ENCODE measurements at places on chromosomes 6 and 20.

- DNase-seq = peak; percentile 6
These were observed 3.3 kb downstream of the MAPRE1 start for GRCh38 chr20:32823078-32823477.

DNA sequence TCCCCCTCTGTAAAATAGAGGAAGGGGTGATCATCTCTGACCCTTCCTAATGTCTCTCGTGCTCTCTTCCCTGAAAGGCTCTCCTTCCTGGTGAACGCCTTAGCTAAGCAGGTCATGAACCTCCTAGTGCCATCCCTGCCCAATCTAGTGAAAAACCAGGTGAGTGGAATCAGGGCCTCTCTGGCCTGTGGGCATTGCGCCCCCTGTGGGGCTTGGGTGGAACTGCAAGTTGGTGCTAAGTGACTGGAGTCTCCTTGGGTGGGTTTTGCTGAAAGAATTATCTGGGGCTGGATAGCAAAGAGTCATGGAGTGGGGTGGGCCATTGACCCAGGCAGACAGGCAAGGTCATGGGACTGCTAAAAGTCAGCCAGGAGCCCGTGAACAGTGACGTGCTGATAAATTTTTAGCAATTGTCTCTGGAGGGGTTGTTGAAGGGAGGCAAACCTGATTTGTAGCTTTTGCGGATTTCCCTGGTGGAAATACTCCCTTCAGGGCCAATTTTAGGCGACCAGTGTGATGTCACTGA is 8.9 kb downstream of the BPIFB1 start:
- peak; percentile 56 for DNase-seq

GRCh38 chr6:70380252-70380651 is 33.1 kb upstream of the FAM135A start:
- no peak for DNase-seq

DNA sequence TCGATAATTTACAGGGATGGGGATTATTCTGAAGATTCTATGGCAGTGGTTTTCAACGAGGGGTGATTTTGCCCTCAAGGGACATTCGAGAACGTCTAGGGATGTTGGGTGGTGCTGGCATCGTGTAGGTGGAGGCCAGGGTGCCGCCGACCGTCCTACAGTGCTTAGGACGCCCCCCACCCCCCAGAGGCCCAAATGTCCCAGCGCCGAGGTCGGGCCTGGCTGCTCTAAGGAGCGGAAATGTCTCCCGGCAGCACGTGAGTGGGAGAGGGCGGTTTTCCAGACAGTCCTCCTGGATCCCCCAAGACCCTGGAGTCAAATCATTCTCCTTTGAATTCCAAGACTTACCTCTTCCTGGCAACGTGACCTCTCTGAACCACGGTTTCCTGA is 101.9 kb downstream of the CDH4 start:
- DNase-seq = no peak

DNA sequence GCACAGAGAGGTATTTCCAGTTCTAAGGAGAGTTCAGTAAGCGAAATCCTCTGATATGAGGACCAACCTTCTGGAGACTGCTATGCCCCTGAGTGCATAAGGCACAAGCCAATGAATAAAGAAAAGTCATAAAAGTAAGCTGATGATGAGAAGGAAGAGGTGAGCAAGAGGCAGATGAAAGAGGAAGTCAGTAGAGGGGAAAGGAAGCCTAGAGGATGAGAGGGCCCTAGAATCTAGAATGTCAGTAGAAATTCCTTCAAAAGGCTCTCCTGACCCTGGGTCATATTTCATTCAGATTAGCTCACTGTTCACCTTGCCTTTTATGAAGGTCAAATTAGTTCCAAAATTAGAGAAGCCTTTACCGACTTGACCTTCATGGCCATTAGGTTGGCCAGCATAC is 209.2 kb downstream of the CD83 start:
- DNase-seq = no peak

DNA sequence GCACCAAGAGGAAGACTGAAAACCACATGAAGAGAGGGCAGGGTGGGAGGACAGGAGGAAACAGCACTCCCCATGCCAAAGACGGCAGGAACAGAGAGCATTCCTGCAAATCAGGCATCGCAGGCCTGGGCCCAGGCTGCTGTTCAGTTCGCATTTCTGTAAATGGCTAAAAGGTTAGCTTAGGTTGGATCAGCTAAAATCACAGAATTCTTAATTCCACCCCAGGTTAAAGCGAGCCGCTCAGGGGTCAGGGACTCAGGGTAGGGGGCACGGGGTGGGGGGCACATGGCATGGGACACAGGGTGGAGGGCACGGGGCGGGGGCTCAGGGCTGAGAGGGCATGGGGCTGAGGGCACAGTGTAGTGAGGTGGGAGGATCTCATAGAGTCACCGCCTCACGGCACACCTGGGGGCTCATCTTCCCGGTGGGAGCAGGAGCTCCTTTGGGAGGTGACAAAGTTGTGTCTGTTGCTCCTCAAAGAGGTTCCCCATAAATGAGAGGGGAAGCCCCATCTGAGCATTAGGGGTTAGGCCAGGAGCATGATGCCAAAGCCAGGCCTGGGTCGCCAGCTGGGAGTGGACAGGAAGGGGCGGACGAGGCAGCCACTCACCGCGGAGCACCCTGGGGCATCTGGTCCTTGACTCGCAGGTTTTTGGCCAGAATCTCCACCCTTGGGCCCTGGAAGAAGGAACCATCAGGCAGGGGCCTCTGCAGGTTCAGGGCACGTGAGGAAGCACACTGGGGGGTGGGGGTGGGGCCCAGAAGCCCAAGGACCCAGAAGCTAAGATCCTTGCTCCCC is 200.7 kb downstream of the PREX1 start:
- no peak for DNase-seq

DNA sequence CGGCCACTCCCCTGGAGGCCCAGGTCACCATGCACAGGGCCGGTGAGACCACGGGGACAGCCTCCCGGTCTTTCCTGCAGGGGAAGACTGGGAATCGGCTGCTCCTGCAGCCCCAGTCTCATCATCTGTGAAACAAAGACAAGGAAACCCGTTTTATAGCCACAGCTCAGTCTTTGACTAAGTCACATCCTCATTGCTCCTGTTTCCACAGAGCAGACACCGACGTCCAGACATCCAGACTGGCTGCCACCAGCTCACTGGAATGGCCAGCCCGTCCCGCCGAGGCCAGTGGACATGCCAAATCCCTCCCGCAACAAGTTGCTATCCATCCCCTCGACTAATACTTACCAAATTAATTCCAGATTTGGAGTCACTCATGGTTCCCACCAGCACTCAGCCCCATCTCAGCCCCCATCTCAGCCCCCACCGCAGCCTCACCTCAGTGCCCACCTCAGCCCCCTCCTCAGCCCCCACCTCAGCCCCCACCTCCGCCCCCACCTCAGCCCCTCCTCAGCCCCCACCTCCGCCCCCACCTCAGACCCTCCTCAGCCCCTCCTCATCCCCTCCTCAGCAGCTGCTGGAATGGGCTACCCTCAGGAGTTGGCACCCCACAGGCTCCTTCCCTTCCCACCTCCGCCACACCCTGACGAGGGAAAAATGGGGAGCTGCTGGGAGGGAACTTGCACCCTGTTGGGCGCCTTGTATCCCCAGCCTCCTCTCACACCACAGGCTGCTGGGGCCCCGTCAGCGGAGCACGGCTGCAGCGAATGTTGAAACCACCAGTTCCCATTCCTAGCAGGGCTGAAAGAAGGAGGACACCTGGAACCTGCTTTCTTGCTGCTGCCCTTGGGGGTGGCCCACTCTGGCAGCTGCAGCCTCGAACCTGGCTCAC is 48.7 kb downstream of the YTHDF1 start:
- no peak for DNase-seq

DNA sequence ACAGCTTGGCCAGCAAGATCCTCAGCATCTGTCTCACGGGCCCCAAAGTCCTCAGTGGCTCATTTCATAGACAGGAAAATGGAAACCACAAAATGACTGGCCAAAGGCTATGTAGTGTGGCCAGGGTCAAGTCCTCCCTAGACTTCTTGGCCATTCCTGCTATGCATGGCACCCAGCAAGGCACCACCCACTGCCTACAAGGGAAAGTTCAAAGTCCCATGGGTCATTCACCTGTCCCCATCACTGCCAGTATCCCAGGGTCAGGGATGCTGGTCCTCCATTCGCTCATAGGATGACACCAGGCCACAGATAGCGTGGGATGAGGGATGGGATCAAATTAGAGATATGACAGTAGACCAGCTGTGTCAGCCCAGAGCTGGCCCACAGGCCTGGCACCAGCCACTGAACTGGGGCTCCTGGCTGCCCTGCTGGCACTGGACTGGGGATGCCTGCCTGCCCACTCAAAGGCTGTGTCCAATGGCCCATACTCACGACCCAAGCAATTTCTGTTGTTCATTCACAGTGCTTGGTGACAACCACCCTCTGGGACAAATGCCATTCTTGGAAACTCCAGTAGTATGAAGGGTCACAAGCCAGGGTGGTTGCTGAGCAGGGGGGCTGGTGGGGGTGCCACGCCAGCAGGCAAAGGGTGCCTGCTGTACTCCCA is 11.6 kb downstream of the ADISSP start:
- no peak for DNase-seq

GRCh38 chr20:53402233-53403005 is 191.2 kb downstream of the ZNF217 start:
- no peak for DNase-seq

DNA sequence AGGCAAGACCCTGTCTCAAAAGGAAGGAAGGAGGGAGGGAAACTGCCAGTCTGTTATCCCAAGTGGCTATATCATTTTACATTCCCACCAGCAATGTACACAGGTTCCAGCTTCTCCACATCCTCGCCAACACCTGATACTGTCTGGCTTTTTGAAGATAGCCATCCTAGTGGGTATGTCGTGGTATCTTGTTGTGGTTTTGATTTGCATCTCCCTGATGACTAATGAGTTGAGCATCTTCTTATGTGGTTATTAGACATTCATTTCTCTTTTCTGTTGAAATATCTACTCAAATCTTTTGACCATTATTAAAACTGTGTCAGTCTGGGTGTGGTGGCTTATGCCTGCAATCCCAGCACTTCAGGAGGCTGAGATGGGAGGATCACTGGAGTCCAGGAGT is 47.9 kb upstream of the ARID1B start:
- DNase-seq = no peak

GRCh38 chr6:7879579-7879978 is 31.0 kb downstream of the TXNDC5 start:
- DNase-seq = no peak

DNA sequence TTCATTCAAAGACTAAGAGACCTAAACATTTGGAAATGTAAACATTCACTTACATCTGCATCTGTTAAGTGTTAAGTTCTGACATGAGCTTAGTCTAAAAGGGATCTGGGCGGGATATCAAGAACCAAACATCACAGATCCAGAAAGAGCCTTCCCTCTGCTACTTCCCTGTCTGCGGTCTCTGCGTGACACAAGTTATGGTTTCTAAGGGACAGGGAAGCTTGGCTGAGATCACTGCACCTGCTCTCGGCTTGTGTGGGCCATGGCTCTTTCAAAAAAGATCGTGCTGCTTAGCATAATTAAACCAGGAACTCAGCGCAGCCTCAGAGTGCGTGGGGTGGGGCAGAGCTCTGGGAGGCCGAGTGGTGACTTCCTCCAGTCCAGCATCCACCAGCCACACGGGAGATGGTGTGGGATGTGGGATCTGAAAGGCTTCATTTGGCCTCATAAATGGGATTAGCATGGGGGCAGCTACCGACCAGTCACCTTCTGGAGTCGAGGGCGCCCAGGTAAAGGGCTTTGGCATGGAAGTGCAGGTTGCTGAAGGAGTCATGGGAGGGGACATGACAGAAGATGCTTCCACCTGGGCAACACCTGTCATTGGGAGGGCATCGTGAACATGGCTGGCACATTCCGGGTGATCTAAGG is 16.7 kb upstream of the RAMACL start:
- DNase-seq = no peak

- no peak for DNase-seq
These were observed 377.5 kb upstream of the IRAK1BP1 start for GRCh38 chr6:78489874-78490273.

DNA sequence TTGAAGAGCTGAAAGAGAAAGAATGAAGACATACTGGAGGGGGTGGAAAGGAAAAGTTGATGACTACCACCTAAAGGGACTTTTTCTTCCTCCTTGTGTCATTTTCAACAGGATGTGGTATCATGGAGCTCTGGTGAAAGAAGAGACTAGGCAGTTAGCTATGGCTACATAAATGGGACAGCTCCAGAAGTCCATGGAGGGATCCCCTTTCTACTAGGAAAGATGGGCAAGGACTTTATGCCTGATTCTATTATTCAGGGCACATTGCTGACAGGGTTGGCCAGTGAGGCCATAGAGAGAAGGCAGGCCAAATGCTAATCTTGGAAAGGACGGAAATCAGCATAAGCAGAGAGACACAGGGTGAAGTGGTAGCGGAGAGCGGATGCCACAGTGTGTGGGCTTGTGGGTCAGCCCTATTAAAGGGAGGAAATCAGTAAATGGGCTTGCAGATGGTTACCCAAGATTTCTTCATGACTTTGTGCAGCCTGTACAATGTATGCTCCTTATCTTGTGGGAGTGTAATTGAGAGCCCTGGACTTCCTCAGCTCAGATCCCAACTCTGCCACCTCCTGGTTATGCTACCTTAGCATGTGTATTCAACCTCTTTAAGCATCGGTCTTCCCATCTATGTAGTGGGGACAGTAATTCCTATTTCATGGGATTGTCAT is 77.4 kb upstream of the TMEM170B start:
- DNase-seq = no peak

DNA sequence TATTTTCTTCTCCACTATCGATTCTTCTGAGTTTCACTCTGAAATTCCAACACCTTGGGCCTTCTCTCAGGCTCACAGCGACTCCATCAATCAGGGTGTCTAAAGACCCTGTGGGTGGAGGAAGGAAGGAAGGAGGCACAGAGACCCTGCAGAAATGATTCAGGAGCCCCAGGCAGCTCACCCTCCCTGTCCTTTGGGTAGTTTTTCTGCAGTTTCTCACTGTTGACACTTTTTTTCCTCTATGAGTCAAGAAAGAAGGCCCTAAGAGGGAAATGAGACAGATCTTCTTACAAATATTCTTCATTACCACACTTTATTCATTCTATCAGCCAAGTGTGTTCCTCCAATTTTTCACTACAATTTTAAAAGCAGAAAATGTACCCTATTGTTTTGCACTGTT is 34.2 kb upstream of the TBXT start:
- DNase-seq = no peak

DNA sequence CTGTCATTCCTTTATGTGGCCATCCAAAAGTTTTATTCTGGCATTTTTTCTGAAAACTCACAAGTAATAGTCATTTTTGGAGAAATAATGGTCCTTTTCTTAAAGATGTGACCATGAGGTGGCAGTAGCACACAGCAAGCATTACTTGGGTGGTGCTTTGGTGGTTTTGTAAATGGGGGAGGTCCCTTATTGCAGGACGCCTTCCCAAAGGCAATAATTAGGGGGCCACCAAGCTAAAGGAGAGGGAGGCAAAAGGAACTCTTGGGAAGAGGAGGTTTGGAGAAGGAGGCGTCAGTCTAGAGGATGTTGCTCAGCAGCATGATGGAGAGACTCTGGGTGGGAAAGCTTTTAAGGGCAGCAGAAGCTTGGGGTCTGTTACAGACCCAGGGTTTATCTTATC is 422.6 kb upstream of the MMS22L start:
- DNase-seq = no peak

- no peak for DNase-seq
These were observed 13.4 kb upstream of the TBC1D20 start for GRCh38 chr20:475463-476357.

- DNase-seq = no peak
These were observed 52.3 kb upstream of the UTRN start for GRCh38 chr6:144232832-144233230.

Data from stimulated activated CD4-positive, alpha-beta T cell treated with anti-CD3 and anti-CD28 coated beads, Interleukin-4, amount 100 ng/mL, for 48 hours (primary cell).